ENCODE measurements at places on chromosomes 7 and 10. TPM values are rescaled to one million over a fixed set of nuclear protein-coding genes. Genes with fewer than 3 reads are reported as not detected.

DNA sequence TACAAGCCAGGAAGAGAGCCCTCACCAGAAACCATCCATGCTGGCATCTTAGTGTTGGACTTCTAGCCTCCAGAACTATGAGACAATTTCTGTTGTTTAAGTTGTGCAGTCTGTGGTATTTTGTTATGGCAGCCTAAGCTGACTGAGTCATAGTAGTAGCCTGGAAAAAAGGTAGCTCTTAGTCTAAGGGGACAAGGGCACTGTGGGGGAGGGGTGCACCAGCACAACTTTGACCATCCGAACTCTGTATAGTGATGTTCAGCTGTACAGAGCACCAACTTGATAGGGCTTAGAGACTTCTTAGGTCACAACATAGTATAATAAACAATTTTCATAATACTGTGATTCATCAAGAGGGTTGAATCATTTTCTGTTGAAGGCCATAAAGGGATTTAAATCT lies 14.3 kb downstream of the EIF4EBP2 start:
- no peak overlapping the region for H3K27ac ChIP-seq
- H3K27me3 ChIP-seq, result no peaks in the 10 kb centered on the region
- H3K36me3 ChIP-seq, result peaks cover 38% of the 10 kb centered on the region

DNA sequence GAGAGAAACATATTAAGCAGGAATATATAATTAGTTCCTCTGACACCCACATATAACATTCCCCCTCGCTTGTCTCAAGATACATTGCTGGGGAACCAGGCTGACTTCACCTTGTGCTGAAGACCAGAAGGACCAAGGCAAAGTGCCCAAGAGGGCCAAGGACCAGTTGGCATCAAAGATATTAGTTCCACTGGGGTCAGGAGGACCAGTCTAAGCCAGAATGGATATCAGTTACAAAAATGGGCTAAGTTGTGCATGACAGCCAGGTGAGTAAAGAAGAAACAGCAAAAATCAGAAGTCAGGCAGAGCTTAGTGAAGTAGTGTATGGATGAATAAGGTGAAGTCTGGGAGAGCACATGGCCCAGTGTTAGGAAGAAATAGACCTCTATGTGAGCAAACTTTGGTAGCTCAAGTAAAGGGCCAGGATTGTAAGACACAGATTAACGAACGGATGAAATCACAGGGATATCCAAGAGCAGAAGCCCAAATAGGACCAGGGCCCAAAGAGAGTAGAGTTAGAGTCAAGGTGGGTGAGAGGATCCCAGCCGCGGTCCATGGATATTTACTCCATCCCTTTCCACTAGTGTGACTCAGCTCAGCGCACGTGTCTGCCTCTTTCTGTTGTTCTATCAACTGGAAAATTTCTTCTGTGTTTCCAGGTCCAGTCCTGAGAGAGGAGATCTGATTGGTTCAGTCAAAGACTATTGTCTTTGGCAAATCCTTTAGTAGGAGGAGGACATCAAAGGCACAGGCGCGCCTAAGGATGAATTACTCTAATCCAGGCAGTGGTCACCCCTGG lies 5.0 kb downstream of the CALD1 start:
- H3K36me3 ChIP-seq, result peaks cover 4% of the 10 kb centered on the region
- peak overlapping the region; percentile 90 for H3K27ac ChIP-seq
- peak overlapping the region; percentile 70 for H3K4me3 ChIP-seq
- H3K27me3 ChIP-seq, result no peaks in the 10 kb centered on the region
- H3K4me1 ChIP-seq, result peaks cover 50% of the 10 kb centered on the region

DNA sequence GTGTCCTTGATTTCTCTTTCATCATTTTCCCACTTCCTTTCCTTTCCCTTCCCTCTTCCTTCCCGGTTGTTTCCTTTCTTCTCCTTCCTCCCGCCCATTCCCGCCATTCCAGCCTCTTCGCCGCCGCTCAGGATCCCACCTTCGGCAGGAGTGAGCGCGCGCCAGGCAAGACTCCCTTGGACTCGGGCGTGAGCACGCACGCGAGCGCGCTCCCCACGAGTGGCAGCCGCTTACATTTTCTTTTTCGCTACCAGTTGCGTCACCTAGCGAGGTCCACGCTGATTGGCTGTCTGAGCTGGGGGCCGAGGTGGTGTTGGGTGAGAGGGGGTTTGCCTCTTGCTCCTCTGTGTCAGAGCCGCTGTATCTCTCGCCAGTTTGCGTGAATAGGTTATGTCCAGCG lies 11.8 kb downstream of the ZAN start:
- H3K4me3 ChIP-seq, result peak overlapping the region; percentile 47
- no peaks in the 10 kb centered on the region for H3K4me1 ChIP-seq
- no peaks in the 10 kb centered on the region for H3K27me3 ChIP-seq
- H3K27ac ChIP-seq, result no peak overlapping the region

DNA sequence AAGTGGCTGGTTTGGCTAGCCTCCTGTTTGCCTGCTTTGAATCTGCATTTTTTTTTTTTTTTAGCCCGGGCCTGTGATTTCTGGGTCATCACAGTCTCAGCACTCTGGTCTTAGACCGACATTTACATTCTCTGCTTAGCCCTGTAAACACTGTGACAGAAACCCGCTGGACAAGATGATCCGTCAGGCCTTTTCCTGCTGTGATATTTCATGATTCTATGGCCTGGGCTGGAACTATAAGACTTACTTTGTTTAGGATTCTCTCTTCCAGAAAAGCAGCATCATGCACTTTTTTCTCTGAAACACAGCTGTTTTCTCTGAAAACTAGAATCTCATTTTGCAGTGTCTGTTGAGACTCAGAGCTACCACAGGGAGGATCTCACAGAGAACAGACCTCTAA lies 705.5 kb downstream of the GRID1 start:
- H3K4me3 ChIP-seq, result no peak overlapping the region
- H3K27me3 ChIP-seq, result peaks cover 3% of the 10 kb centered on the region
- no peaks in the 10 kb centered on the region for H3K36me3 ChIP-seq
- H3K27ac ChIP-seq, result no peak overlapping the region

- no peak for DNase-seq
- no peak overlapping the region for H3K27ac ChIP-seq
- H3K27me3 ChIP-seq, result no peaks in the 10 kb centered on the region
- no peaks in the 10 kb centered on the region for H3K36me3 ChIP-seq
- H3K4me1 ChIP-seq, result peaks cover 20% of the 10 kb centered on the region
Measured at GRCh38 chr7:92650391-92650790, 60.2 kb upstream of the FAM133B start.

DNA sequence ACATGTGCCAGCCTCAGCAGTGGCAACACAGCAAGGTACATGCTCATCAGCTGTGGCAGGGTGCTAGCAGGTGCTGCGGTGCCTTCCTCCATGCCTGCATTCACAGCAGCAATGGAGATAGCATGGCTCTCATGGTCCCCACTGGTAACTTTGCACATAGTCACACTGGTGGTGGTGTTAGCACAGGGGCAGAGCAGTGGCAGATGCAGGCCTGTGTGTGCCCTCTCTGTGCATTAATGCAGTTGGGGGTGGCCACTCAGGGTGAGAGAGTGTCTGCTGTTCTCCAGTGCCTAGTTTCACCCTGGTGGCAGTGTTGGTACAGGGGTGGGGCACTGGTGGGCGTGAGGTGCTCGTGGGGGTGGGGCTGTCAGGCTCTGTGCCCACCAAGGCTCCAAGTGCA lies 17.7 kb upstream of the PPP1R3A start:
- no peaks in the 10 kb centered on the region for H3K4me1 ChIP-seq
- no peak overlapping the region for H3K27ac ChIP-seq
- no peaks in the 10 kb centered on the region for H3K36me3 ChIP-seq

DNA sequence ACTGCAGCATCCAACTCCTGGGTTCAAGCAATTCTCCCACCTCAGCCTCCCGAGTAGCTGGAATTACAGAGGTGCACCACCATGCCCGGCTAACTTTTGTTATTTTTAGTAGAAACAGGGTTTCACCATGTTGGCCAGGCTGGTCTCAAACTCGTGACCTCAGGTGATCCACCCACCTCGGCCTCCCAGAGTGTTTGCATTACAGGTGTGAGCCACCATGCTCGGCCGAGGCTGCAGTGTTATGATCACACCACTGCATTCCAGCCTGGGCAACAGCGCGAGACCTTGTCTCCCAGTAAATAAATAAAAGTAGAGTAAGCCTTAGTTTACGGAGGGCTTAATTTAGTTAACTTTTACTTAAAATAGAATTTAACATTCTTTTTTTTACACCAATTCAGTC lies 23.7 kb upstream of the IGF2BP3 start:
- H3K36me3 ChIP-seq, result peaks cover 13% of the 10 kb centered on the region
- H3K4me1 ChIP-seq, result peaks cover 7% of the 10 kb centered on the region
- no peaks in the 10 kb centered on the region for H3K27me3 ChIP-seq
- no peak overlapping the region for H3K27ac ChIP-seq
- DNase-seq, result no peak
- H3K4me3 ChIP-seq, result no peak overlapping the region

GRCh38 chr10:120455004-120455403 lies 2.0 kb upstream of the PLPP4 start:
- H3K27ac ChIP-seq, result no peak overlapping the region
- no peak overlapping the region for H3K4me3 ChIP-seq
- peak; percentile 83 for DNase-seq
- H3K27me3 ChIP-seq, result peaks cover 40% of the 10 kb centered on the region
- peaks cover 20% of the 10 kb centered on the region for H3K4me1 ChIP-seq
- H3K36me3 ChIP-seq, result no peaks in the 10 kb centered on the region

- H3K4me1 ChIP-seq, result no peaks in the 10 kb centered on the region
- H3K27ac ChIP-seq, result no peak overlapping the region
- H3K27me3 ChIP-seq, result no peaks in the 10 kb centered on the region
- no peaks in the 10 kb centered on the region for H3K36me3 ChIP-seq
Measured at GRCh38 chr7:16498122-16498521, 28.5 kb upstream of the LRRC72 start.

GRCh38 chr7:111229916-111230315 lies 139.0 kb downstream of the LRRN3 start:
- no peaks in the 10 kb centered on the region for H3K4me1 ChIP-seq
- H3K4me3 ChIP-seq, result no peak overlapping the region
- no peak overlapping the region for H3K27ac ChIP-seq
- no peak for DNase-seq
- H3K27me3 ChIP-seq, result no peaks in the 10 kb centered on the region
- H3K36me3 ChIP-seq, result no peaks in the 10 kb centered on the region

GRCh38 chr7:41881331-41882130 lies 178.6 kb upstream of the INHBA start:
- H3K27ac ChIP-seq, result no peak overlapping the region
- no peak overlapping the region for H3K4me3 ChIP-seq
- H3K36me3 ChIP-seq, result no peaks in the 10 kb centered on the region

- no peak overlapping the region for H3K4me3 ChIP-seq
- H3K4me1 ChIP-seq, result no peaks in the 10 kb centered on the region
- no peak for DNase-seq
- H3K27ac ChIP-seq, result no peak overlapping the region
- no peaks in the 10 kb centered on the region for H3K36me3 ChIP-seq
Measured at GRCh38 chr7:29443552-29443951, 120.1 kb upstream of the PRR15 start.

DNA sequence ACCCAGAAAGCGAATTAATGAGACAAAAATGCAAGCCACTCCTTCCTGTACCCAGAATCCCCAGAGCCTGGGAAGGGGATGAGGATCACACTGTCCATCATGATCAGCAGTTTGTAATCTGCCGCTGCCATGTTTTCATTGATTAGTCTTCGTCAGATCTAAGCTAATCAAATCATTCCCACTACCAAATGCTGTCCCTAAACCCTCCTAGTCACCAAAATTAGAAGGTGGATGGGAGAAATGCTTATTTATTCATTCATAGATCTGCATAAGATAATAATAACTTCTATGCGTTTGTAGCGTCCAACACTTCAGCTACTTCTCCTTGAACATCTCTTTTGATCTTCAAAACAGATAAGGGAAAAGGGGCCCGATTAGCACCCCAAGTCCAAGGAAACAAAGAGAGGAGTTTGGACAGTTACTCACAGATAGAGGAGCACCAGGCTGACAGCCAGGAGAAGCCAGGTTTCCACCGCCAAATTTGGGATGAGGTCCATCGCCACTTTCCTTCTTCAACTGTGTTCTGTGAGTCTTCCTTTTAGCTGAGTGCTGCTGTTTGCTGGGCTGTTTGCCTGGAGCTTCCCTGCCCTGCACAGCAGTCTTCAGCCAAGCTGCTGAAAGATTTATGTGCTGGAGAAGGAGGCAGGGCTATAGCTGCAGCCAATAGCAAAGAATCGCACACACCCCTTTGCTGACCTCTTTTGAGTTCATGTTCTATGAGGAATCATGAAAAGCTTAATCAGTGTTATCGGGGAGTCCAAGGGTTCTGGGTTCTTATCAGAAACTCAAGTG lies at the start of gene CYP3A5:
CYP3A5 (minus strand) TSS at position 597 of the 792 bp plus-strand sequence; CDS start at position 497, 100 bp downstream.
- no peak for DNase-seq
- H3K4me3 ChIP-seq, result peak within 1 kb of the TSS; percentile 27
- H3K4me1 ChIP-seq, result peaks cover 8% of the 10 kb centered on the region
- no peaks in the 10 kb centered on the region for H3K36me3 ChIP-seq
- no peak within 1 kb of the TSS for H3K27ac ChIP-seq

DNA sequence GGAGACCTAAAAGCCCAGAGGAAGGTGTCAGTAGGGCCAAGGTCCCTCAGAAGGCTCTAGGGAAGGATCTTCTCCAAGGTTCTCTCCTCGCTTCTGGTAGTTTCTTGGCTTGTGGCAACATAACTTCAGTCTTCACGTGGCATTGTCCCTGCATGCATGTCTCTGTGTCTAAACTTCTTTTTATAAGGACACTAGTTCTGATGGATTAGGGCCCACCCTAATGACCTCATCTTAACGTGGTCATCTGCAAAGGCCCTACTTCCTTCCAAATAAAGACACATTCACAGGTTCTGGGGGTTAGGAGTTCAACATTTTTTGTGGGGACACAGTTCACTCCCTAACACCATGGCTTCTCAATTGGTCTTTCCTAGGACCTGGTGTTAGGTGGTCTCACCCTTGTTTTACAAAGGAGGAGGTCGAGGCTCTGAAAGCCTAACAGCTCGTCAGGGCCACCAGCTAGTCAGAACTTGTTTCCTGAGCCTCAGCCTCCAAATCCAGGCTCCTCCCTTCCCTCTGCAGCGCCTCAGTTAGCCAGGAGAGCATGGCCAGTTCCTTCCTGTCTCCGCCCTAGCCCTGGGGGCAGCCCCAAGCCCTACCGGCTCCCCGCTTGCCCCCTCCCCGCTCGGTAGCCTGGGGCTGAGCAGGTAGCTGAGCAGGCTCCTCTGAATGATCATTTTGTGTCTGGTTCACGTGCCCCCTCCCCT lies 109.7 kb upstream of the PPIF start:
- H3K4me3 ChIP-seq, result no peak overlapping the region
- peaks cover 89% of the 10 kb centered on the region for H3K4me1 ChIP-seq
- H3K27ac ChIP-seq, result peak overlapping the region; percentile 62
- peaks cover 26% of the 10 kb centered on the region for H3K36me3 ChIP-seq

Gene ALDH18A1
- 27.7 TPM for total RNA-seq

Gene NKX1-2
- total RNA-seq, result not detected

Gene GNGT1
- total RNA-seq, result not detected

Gene SPRN
- total RNA-seq, result not detected

Gene FBXL13
- total RNA-seq, result 1.7 TPM

Gene FAM25C
- total RNA-seq, result not detected
